Ovary (tissue), 10 donors: ENCODE measurements at places on chromosomes 5 and 9.

- no peak for DNase-seq
Observed at GRCh38 chr9:116516456-116516855, 170.6 kb upstream of the TRIM32 start.

DNA sequence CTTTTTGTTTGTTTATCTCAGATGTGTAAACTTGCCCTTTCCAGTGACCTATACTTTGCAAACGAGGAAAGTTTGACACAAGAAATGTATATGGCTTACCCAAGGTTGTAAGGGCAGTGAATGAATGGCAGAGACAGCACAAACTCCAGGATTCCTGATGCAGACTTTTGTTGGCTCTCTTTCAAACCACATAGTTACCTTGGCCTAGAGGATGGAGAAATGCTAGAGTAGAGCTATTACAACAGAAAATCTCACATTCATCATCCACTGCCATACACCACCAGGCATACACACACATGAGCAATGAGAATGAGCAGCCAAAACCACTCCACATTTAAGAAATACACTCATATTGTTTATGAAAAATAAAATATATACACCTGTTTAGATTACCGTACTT lies 387.0 kb downstream of the TLR4 start:
- DNase-seq: no peak

GRCh38 chr5:31769530-31769929 lies 130.6 kb downstream of the PDZD2 start:
- DNase-seq: no peak

DNA sequence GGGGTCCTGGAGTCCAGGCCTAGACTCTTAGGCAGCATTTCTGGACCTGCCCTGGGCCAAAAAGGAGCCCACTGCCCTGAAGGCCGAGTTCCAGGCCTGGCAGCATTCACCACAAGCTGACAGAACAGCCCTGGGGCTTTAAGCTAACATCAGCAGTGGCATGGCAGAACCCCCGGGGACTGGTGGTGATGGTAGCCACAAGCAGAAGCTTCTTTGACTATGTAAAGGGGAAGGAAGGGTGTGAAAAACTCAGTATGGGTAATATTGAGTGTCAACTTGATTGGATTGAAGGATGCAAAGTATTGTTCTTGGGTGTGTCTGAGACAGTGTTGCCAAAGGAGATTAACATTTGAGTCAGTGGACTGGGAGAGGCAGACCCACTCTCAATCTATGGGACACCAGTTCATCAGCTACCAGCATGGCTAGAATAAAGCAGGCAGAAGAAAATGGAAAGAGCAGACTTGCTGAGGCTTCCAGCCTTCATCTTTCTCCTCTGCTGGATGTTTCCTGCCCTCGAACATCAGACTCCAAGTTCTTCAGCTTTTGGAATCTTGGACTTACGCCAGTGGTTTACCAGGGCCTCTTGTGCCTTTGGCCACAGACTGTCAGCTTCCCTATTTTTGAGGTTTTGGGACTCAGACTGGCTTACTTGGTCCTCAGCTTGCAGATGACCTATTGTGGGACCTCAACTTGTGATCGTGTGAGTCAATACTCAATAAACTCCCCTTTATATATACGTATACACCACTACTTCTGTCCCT lies 661.0 kb upstream of the C9orf72 start:
- no peak for DNase-seq

DNA sequence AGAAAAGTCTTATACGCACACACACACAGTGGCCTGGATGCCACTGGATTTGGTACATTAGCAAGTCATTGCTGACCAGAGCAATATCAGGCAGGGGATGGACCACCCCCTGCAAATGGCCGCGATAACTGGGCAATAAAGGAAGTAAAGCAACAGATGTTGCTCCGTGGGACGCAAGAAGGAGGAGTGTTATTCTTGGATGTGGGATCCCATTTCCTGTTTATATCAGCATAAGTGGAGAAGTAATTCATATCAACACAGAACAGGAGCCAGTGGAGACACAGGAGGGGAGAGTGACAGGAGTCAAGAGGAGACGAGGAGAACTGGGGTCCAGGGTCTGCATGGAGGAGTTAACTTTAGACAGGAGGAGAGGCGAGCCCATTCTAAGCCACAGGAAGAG lies 18.4 kb downstream of the RUFY1 start:
- DNase-seq: no peak

DNA sequence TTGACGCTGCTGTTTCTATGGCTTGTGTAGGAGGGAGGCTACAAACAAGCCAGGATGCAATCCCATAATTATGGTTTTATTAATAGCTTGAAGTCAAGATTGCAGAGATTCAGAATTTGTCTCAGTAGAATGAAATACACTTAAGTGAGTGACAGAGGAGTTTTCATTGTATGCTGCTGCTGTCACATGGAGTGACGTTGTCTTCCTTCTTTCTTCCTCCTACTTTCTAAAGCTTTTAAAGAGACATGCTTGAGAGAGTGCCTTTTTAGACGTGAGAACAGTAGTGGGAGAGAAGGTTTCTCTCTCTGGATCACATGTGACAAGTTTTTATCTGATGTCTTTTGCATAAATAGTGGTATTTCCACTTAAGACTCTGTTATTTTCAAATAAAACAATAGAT lies 48.9 kb downstream of the MACIR start:
- DNase-seq: no peak

DNA sequence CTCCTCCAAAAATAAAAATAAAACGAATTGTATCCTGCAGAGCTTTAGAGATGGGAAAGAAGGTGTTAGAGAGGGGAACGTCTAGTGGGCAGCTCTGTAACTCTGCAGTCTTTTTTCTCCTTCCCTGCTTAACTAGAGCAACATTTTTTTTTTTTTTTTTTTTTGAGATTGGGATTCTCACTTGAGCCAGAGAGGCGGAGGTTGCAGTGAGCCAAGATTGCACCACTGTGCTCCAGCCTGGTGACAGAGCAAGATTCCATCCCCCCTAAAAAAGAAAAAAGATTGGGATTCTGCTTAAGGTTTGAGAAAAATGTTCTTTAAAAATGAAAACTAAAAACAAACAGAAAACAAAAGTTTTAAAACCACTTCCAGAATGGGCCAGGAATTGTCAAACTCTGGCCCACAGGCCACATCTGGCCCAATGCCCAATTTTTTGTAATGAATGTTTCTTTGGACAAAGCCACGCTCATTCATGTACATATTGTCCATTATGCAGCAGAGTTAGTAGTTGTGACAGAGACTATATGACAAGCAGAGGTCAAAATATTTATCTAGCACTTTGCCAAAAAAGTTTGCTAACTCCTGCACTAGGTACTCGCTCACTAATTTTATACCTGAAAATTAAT lies 98.5 kb downstream of the ZCCHC7 start:
- no peak for DNase-seq

- DNase-seq: no peak
Observed at GRCh38 chr5:112734597-112734996, 3.1 kb upstream of the APC start.

DNA sequence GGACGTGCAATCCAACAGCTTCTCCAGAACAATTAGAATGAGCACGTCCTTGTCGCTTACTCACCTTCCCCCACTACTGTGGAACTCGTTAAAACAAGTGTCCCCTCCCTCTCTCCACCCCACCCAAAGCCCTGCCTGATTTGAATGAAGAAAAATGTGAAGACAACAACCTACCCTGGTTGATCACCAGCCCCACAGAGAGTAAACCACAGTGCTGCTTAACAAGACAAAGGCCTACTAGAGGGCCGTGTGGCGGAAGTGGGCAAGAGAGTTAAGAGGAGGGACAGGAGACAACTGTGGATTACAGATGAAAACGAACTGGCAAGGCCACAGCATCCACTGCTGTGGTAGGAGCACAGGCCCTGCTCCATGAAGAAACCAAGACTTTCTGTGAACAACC lies 51.1 kb downstream of the CDK5RAP2 start:
- no peak for DNase-seq

DNA sequence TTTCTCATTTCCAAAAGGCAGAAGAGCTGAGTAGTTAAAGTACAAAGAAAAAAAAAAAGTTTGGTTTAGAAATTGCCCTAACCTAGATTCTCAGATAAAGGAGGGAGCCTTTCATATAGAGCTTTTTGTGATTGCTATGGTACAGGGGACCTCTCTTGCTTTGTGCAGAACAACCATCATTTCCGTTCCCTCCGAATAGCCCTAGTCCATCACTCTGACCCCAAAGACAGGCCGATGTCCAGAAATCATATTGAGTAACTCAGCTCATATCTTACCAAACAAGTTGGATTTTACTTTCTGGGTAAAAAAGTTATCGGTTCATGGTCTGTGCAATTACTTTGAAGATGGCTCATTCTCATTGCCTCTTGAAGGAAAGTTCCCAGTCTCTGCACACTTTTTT lies 36.7 kb upstream of the COL15A1 start:
- no peak for DNase-seq

- DNase-seq: no peak
Observed at GRCh38 chr9:89768650-89769071, 163.8 kb downstream of the GADD45G start.
